Non-pigmented ciliary epithelial cell (primary cell): ENCODE measurements at places on chromosomes 12 and 14.

GRCh38 chr12:122942637-122943036 lies 23.6 kb downstream of the ABCB9 start:
- no peak for DNase-seq

DNA sequence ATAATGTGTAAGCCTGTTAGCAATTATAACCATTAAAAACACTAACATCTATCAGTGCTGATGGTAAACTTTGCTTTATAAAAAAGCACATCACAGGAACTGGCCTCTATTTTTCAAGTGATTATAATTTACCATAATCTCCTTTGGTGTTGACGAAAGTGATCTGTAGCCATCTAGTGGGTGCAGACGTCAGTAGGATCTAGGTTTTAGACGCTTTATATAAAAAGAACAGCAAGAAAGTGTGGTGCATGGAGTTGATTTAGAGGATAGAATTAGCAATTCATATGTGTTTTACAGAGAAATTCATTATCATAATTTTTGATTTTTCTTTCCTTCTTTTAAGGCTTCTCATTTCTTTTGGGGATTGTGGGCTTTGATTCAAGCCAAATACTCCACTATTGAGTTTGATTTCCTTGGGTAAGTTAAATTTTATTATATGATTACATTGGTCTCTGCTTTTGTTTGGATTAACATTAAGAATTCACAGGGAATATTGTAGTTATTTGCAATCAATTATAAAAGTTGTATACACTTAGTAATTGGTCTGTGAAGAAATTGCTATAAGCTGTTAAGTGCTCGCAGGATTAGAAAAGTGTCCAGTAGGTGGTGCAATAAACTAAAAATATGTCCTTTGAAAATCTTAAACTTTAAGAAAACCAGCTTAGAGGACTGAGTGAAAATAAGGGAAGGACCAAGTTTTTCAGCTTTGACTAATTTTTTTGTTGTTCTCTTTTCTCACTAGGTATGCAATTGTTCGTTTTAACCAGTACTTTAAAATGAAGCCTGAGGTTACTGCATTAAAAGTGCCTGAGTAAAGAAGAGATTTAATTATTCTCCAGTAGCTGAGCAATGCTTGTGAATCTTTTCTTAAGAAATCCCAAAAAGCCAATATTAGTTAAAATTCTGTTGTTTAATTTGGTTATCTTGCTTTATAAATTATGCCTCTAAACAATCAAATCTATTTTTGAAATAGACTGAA lies 59.5 kb downstream of the ETNK1 start:
- no peak for DNase-seq

- no peak for DNase-seq
Measured at GRCh38 chr12:43118234-43118633, 433.8 kb downstream of the ADAMTS20 start.

- no peak for DNase-seq
Measured at GRCh38 chr14:52179141-52179790, 88.2 kb upstream of the PTGDR start.

DNA sequence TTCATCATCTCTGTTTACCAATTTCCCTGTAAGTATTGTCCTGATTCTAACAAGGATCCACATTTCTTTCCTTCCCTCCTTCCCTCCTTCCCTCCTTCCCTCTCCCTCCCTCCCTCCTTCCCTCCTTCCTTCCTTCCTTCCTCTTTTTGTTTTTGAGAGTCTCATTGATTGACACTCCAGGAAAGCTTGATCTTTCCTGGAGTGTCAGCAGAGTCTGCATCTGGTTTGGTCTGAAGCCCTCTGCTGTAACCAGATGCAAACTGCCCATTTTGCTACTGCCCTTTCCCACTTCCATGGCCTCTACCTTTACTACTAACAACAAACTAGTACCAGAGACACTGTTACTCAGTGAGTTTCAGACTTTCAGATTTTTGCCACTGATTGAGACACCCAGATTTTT lies 14.4 kb upstream of the OR6C65 start:
- no peak for DNase-seq

DNA sequence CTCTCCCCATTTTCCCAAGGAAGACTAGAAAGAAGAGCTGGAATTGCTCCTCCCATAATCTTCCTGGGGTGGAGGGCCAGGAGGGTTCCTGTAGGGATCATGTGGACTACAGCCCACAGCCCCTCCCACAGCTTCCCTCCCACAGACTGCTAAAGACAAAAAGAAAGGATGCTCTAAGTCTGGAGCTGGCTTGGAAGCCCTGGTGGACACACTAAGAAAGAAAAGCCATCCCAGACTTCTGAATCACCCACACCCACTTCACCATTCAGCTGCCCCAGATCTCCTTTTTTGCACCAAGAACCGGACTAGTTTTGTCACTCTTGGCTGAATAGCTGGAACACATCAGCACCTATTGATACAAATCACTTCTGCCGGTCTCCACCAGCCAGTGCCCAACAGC lies 56.8 kb upstream of the PLXNC1 start:
- no peak for DNase-seq
